Stimulated activated effector memory CD8-positive, alpha-beta T cell treated with anti-CD3 and anti-CD28 coated beads, Interleukin-12 subunit alpha, Interleukin-12 subunit beta, amount 100 ng/mL, for 72 hours (primary cell): ENCODE measurements at places on chromosomes 7 and 10.

DNA sequence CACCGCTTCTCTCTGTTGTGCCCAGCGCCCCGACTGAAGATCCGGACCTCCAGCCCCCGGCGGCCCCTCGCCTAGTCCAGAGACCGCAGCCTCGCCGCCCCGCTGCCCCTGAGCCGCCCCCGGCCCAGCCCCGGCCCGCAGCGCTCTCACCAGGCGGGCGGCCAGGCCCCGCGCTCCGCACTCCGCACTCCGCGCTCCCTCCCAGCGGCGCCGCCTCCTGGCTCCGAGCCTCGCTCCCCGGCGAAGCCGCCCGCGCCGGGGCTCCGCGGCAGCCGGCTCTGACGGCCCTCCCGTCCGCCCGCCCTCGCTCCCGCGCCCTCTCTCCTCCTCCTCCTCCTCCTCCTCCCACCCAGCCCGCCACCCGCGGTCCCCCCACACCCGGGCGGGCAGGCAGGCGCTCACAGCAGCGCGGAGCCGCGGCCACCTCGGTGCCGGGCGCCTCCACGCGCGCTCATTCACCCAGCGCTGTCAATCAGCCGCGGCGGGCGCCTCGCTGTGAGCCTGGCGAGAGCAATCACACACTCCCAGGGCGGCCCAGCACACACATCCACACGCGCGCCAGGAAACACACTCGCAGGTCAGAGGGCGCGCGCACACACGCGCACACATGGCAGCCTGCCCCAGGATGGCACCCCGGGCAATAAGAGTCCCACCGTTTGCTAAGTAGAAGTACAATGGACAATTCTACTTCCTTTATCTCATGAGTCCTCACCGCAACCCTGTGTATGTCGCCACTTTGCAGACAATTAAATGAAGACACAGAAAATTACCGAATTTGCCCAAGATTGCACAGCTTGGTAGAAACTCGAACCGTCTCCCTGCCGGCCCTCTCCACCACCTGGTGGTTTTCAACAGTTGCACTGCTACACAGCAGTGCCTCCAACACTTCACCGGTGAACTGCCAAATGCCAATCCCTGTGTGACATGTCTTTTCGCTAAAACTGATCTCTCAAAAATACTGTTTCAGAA, at the start of gene PRRT4:
Gene PRRT4 (minus strand): TSS at position 280 of the 969 bp plus-strand sequence.
- DNase-seq, result no peak

GRCh38 chr7:54778166-54778565, 19.2 kb upstream of the SEC61G start:
- no peak for DNase-seq

- DNase-seq, result no peak
Measured at GRCh38 chr7:151754142-151754590, 122.7 kb downstream of the PRKAG2 start.

- peak; percentile 46 for DNase-seq
Measured at GRCh38 chr7:68440866-68441265, 1157.4 kb upstream of the AUTS2 start.

- DNase-seq, result no peak
Measured at GRCh38 chr7:19919261-19920095, 146.1 kb upstream of the TMEM196 start.

GRCh38 chr10:78600740-78601139, 468.0 kb upstream of the ZMIZ1 start:
- DNase-seq, result no peak

DNA sequence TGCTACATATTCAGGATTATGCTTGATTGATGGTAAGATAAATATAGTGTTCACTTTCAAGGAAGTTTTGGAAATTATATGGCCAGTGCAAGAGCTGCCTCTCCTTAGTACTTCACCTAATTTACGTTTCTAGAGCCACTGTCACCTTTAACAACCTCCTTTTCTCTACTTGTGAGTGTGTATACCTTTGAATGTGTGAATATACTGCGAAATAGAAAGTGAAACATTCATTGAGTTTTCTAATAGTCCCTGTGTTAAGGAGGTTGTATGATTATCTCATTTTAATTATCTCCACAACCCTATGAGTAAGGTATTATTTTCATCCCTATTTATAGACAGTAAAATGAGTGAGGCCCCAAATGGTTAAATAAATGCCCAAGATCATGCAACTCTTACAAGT, 1050.5 kb downstream of the XPNPEP1 start:
- no peak for DNase-seq

- DNase-seq, result peak; percentile 49
Measured at GRCh38 chr10:100020142-100020885, 10.6 kb upstream of the DNMBP start.

- no peak for DNase-seq
Measured at GRCh38 chr10:59557642-59558041, 152.0 kb downstream of the SLC16A9 start.

DNA sequence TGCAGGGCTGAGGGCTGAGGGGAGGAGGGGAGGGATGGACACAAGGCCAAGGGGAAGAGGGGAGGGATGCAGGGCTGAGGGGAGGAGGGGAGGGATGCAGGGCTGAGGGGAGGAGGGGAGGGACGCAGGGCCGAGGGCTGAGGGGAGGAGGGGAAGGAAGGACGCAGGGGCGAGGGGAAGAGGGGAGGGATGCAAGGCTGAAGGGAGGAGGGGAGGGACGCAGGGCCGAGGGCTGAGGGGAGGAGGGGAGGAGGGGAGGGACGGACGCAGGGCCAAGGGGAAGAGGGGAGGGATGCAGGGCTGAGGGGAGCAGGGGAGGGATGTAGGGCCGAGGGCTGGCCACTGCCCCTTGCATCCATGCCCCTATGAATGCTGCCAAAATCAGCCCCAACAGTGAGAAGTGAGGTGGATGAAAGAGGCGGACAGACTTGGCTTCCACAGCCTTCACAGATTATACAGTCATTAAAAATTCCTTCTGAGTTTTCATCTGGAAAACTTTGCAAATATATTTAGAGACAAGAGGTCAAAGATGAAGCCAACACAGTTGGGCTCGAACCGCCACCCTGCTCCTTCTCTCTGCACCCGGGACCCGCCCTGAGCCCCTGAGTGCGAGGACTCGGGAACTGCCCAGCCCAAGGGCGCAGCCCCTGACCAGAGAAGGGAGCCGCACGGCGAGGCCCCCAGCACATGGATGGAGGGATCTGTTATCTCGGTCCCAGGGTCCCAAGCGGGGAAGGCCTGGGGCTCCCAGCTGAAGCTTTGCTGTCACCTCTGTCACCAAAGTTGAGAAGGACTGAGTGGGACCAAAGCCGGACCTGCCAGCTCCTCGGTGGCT, 65.8 kb downstream of the DIP2C start:
- no peak for DNase-seq

- no peak for DNase-seq
Measured at GRCh38 chr7:155532792-155533119, 13.6 kb downstream of the CNPY1 start.

DNA sequence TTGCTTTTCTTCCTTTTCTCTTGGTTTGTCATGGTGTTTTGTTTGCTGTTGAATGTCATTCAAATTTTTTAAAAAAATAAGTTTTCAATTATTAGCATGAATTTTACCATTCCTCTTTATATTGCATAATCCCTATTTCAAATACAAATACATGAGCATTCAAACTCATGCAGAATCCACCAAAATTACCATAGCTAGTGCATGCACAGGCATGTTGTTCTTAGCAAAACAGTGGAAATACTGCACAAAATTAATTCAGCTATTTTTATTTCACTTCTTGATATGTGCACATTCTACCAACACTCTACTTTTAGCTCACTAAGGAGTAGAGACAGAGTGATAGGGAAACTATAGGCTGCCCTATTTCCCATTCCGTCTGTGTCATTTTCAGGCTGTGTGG, 670.1 kb upstream of the LRRN3 start:
- DNase-seq, result no peak

DNA sequence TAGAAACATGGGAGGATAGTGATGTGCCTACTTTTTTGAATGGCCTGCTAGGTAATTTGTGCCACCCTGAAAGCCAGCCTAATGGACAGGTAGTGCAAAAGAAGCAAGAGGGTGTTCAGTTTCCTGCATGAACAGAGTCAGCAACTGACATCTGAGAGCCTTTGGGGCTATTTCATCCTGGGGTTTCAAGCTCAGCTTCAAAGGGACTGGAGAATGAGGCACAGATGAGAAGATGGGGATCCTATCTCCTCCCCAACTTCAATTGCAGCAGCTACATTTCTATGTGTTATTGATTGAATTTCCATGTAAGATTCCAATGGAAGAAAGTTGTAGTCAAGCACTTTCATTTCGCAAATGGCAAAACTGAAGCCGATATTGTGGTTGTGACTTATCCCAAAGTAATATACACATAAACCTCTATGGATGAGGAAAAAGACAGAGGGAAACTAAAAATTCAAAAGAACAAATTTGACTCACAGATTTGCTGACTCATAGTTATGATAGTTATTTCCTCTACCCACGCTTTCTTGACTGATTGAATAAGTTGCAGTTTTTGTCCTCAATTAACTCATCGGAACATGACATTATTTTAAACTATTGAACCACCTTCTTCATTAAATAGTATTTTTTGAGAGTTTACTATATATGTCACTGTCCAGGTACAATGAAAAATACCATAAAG, 42.6 kb upstream of the NRP1 start:
- DNase-seq, result no peak

DNA sequence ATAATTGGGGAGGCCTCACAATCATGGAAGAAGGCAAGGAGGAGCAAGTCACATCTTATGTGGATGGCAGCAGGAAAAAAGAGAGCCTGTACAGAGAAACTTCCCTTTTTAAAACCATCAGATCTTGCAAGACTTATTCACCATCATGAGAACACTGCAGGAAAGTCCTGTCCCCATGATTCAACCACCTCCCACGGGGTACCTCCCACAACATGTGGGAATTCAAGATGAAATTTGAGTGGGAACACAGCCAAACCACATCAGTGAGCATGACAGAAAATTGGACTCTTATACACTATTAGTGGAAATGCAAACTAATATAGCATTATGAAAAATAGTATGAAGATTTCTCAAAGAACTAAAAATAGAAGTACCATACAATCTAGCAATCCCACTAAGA, 271.2 kb downstream of the MAGI2 start:
- no peak for DNase-seq

GRCh38 chr10:4194231-4194630, 409.2 kb upstream of the KLF6 start:
- DNase-seq, result no peak

GRCh38 chr10:43043773-43044447, 33.0 kb upstream of the RET start:
- no peak for DNase-seq

GRCh38 chr7:7790041-7790741, 71.8 kb upstream of the RPA3 start:
- DNase-seq, result no peak

- no peak for DNase-seq
Measured at GRCh38 chr7:2800220-2800930, 43.7 kb downstream of the GNA12 start.

DNA sequence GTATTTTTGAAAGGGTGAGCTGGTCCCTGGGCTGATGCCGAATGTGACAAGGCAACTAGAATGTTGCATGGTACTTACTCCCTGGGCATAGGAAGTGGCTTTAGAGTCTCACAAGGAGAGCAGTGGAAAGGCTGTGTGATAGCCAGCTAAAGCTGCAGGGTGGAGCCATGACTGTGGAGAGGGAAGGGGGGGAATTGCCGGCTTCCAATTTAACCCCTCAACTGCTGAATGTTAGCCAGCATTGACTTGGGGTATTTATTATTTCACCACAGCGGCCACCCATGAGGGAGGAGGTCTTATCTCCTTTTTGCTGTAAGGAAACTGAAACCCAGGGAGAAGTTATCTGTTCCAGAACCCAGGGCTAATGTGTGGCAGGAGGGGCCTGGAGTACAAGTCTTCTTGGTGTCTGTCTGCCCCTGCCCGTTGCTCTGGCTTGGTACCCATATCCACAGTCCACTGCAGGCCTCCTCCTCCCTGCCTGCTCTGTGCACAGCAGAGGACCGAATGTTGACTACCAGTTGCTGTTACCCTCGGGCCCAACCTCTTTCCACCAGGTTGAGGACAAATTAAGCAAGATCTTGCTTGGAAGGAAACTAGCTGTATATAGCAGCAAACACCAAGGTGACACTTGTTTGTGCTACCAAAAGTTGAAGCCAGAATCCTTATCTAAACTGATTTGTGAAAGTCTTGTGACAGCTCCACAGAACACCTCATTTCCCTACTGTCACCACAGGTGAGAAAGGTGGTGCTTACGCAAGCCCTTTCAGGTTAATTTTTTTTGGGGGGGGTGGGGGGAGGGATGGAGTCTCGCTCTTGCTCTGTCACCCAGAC, 37.6 kb downstream of the WBP1L start:
- DNase-seq, result no peak

DNA sequence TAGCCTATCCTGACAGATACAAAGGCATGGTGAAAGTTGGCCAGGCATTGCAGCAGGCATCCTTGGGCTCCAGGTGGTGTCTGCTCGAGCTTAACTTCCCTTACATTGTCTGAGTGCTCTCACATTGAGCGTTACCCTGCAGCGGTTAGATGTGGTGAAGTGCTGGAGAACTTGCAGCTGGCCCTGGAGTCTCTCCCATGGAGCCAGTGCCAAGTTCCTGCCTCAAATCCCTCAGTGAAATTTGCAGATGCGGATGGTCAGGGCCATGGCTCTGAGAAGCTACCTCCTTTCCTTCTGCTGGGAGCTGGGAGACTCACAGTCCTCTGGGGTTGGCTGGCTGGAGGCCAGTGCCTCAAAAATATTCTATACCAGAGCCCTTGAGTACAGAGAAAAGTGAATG, 3.3 kb upstream of the ZNF746 start:
- no peak for DNase-seq

DNA sequence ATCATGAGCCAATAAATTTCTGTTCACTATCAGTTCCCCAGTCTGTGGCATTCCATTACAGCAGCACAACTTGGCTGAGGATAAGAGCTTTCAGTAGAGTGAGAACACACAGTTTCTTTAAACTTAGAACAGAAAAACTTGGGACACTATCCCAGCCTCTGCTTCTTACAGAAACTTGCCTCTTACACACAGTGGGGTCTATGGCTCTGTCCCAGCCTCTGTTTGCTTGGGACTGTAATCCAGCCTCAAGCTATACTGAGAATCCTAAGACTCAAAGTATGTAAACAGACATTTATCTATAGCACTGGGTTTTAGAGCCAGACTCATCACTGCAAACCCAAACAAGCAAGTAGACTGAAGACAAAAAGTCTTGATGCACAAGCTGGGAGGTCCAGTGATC, 355.8 kb upstream of the VSTM2A start:
- DNase-seq, result no peak

DNA sequence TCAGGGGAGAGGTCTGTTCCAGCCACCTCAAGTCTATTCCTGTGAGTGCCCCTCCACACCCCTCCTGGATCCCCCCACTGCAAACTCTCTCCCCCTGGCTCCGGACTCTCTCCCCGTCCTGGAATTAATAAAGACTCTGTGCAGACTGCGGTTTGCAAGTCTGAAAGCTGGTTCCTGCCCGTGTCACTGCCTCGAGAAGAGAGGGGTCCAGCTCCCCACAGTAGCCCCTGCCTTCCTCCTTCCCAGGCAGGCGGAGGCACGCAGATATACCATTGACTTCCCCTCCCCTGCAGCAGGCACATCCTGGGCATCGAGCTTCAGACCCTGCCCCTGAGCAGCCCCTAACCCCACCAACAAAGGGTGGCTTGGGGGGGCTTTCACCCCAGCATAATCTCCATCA, 2.2 kb upstream of the ELN start:
- no peak for DNase-seq
